GM12878 (cell line): ENCODE measurements at places on chromosomes 1 and 21.
A peak's percentile ranks its signal among the peaks of the same experiment; 100 is the strongest.

GRCh38 chr1:95340061-95340460 is 106.1 kb downstream of the RWDD3 start:
- no peak for DNase-seq

- DNase-seq, result no peak
These were observed 11.2 kb upstream of the GATAD2B start for GRCh38 chr1:153933955-153934354.

GRCh38 chr1:21313203-21313885 is 23.1 kb upstream of the ECE1 start:
- DNase-seq, result no peak

- no peak for DNase-seq
These were observed 10.0 kb downstream of the MAEL start for GRCh38 chr1:166999075-166999474.

DNA sequence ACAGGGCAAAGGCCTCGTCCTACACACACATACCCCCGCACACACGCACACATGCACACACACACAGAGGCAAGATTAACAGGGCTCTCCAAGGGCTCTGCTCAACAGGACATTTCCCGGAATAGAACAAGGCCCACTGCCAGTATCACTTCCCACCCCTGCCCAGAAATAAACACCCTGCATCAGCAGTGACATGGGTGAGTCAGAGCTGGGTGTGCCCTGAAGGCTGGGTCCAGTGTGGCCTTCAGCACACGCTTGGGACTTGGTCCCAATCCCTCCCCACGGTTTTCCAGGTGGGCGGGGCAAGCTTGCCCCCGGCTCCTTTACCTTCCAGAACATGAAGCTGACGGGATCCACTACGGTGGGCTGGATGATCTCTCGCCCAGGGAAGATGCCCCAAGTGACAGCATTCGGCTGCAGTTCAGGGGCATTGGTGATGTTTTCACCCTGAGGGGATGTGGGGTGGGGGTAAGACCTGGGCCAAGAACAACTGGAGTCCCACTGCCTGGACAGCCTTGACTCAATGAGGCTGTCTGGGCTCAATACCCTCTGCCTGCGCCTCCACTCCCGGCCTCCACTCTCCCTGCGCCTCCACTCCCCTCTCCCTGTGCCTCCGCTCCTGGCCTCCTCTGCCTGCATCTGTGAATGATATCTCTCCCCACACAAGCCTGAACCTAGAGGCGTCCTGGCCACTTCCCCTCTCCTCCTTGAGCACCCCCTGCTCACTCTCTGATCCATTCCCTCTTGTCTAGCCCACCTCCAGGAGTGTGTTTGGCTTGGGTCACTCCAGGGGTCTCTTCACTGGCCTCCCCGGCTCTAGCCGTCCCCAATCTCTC is 14.7 kb downstream of the MTHFR start:
- no peak for DNase-seq

GRCh38 chr1:160376525-160377131 is 9.8 kb downstream of the NHLH1 start:
- DNase-seq, result peak; percentile 36

DNA sequence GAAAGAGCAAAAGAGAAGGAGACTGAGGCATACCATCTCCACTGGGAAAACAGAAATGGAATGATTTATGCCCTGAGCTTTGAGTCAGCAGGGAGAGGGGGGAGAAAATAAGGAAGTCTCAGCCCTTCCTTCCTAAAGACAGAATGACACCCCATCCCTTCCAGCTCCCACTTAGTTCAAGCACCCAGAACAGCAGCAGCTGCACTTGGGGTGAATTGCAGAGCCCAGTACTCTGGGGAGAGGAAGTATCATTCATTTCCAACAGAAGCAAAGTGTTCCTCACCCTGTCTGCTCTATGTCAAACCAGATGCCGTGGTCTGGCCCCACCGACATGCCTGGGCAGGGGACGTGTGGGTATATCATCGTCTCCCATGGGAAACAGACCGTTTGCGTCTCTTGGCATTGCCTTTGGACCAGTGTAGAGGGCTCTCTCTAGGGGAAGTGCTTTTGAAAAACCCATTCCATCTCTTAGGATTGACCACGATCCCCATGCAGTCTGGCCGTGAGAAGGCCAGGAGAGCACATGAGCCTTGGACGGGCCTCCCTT is 1.1 kb upstream of the KCNJ15 start:
- DNase-seq, result no peak
